ENCODE measurements at places on chromosomes 12 and 14. TPM values are rescaled to one million over a fixed set of nuclear protein-coding genes. Genes with fewer than 3 reads are reported as not detected.

DNA sequence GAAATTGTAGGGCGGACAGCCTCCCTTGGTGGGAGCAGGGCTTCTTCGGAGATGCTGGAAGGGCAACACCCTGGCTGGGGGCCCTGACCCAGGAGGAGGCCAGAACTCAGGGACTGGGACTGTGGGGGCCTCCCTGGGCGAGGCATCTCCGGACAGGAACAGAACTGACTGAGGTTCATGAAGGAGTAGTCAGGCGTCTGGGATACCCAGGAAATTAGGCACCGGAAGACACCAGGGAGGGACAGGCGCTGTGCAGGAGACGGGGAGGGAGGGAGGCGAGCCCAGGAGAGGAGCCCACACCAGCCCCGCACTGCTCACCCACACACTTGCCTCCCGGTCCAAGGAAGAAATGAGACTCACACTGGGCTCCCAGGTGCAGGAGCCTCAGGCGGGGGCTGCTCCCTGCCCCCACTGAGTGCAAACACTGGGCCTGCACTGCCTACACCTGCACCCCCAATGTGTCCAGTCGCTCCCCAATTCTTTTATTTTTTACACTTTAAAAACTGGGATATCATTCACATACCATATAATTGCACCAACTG, 262.6 kb upstream of the SFSWAP start:
- DNase-seq: no peak
- no peak overlapping the region for H3K4me3 ChIP-seq
- H3K27me3 ChIP-seq: peaks cover 18% of the 10 kb centered on the region
- no peaks in the 10 kb centered on the region for H3K36me3 ChIP-seq
- no peak overlapping the region for H3K27ac ChIP-seq

GRCh38 chr12:48796976-48797375, 8.1 kb upstream of the ADCY6 start:
- H3K27me3 ChIP-seq: peaks cover 6% of the 10 kb centered on the region
- no peaks in the 10 kb centered on the region for H3K36me3 ChIP-seq
- no peak overlapping the region for H3K27ac ChIP-seq
- no peak for DNase-seq
- H3K4me3 ChIP-seq: no peak overlapping the region

DNA sequence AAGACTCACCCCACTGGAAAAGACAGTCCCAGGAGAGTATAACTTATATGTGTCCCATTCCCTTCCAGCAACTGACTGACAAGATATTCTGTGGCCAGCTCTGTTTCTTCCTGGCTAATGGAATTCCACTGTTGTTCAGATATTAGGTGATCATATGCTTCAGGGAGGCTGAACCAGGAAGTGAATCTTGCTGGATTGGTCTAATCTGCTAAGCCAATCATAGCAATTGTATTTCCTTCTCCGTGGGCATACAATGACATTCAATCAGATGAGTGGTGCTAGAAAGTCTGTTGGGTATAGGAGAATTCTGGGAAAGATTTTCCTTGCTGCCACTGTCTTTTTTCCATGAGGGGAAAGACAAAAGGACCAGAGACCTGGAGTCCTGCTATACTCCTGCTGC, 12.1 kb downstream of the PYGL start:
- H3K27ac ChIP-seq: no peak overlapping the region
- H3K36me3 ChIP-seq: no peaks in the 10 kb centered on the region
- peaks cover 19% of the 10 kb centered on the region for H3K27me3 ChIP-seq
- peaks cover 5% of the 10 kb centered on the region for H3K4me1 ChIP-seq
- no peak overlapping the region for H3K4me3 ChIP-seq
- no peak for DNase-seq

The EEF1AKMT3 gene
- total RNA-seq: 3.9 TPM

The DPY19L2 gene
- total RNA-seq: 4.6 TPM
